T follicular helper cell (primary cell): ENCODE measurements at places on chromosomes 16 and 17.

DNA sequence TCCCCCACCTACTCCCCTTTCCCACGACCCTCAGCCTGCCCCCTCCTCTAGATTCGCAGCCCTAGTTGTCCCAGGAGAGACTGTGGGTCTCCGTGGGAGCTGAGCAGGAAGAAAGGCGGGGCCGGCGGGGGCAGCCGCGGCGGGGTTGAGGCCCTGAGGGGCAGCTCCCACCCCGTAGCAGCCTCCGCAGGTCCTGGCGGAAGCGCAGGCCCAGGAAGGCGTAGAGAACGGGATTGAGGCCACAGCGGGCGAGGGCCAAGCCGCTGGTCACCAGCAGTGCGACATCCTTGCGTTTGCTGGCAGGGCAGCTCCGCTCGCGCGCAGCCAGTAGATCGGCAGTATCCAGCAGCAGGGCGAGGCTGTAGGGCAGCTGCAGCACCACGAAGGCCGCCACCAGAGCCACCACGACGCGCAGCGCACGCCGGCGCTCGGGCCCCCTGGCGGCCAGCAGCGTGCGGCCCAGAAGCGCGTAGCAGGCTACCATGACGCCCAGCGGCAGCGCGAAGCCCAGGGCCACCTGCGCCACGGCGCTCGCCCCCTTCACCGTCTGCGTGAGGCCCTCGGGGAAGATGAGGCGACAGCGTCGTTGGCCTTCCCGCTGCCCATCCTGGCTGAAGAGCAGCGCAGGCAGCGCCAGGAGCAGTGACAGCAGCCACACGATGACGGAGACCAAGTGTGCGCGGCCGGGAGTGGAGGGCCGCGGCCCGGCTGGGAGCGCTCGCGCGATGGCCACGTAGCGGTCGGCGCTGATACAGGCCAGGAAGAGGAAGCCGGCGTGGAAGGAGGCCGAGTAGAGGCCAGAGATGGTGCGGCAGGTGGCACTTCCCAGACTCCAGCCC is 1.9 kb downstream of the CCR10 start:
- peak; percentile 57 for DNase-seq

DNA sequence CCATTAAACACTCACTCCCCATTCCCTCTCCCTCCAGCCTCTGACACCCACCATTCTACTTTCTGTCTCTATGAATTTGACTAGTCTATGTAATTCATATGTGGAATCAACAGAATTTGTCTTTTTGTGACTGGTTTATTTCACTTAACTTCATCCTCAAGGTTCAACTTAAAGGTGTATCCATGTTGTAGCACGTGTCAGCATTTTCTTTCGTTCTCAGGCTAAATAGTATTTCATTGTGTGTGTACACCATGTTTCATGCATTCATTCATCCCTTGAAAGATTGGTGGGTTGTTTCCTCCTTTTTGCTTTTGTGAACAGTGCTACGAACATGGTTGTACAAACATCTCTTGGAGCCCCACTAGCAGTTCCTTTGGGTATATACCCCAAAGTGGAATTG is 36.0 kb downstream of the ATP2C2 start:
- DNase-seq = no peak

DNA sequence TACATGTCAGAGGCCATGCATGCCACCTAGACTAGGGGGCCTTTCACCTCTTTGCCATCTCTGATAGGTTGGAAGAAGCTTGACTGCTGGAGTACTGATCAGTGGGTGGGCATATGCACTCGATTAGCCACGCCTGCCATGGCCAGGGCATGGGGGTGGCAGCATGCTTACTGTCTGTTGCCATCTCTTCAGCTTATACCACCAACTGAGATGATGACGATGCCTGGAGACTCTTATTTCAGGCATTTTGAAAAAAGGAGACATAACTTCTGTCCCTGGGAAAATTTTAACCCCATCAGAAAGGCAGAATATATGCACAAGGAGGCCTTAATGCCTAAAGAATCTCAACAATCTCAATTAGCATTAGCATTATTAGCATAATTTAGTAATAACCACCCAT is 60.8 kb downstream of the MSI2 start:
- no peak for DNase-seq

GRCh38 chr17:38550661-38551060 is 55.1 kb downstream of the SRCIN1 start:
- no peak for DNase-seq

- no peak for DNase-seq
These were observed 2.6 kb upstream of the ABCC3 start for GRCh38 chr17:50631908-50632571.

GRCh38 chr17:47708864-47709541 is 15.0 kb downstream of the TBKBP1 start:
- DNase-seq = no peak

DNA sequence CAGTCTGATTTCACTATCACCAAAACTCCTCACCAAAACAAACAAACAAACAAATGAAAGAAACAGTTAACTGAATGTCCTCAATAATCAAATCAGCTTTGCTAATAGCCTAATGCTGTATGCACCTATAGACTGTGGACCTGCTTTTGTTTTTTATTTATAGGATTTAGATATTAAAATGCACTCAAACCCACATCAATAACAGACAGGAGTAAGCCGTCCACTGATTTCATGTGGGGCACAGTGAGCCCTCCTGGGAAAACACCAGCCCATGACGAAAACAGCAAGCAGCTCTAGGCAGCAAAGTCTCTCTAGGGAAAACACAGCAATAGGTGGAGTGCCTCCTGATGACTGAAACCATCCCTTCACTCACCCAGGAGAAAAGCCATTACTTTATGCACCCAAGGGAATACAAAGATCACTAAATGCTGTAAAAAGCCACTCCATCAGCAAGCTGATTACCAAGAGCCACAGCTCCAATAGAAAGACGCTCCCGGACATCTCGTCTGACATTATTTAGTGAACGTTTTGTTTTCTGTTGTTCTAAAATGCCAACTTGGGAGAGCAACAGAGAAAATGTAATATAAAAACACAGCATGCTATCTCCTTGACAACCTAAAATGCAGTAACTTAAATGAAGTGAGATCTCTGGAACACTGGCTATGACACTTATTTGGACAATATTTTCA is 47.8 kb downstream of the ANKFY1 start:
- DNase-seq = no peak

GRCh38 chr16:84443166-84443802 is 61.2 kb downstream of the MEAK7 start:
- DNase-seq = no peak

DNA sequence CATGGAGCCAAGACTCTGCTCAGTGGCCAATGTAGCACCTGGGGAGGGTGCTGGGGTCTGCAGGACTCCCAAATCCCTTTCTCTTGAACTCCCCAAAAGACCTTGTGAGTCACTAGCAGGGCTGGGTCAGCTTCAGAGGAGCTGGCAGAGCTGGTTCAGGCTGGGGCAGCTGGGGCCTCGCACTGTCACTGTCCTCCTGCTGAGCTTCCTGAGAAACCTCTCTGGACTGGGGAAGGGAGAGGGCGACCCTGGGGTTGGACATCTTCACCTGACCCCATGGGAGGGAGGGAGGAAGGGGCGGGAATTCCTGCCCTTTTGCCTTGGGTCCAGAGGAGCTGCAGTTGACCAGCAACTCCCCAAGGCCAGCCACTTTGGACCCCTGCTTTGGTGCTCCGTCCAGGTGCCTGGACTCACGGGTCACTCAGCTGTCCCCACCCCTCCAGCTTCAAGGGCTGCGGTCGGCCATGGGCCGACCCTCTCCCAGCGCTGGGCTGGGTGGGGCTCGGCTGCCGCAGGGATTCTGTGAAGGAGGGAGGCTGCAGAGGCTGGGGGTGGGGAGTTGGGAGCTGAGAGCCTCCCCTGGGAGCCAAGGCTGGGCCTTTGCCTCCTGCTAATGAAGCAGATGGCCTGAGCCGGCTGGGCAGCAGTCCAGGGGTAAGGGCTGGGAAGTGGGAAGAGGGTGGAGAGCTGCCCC is 9.2 kb downstream of the FMNL1 start:
- no peak for DNase-seq

- no peak for DNase-seq
These were observed 363.2 kb downstream of the SNX29 start for GRCh38 chr16:12339686-12340085.

DNA sequence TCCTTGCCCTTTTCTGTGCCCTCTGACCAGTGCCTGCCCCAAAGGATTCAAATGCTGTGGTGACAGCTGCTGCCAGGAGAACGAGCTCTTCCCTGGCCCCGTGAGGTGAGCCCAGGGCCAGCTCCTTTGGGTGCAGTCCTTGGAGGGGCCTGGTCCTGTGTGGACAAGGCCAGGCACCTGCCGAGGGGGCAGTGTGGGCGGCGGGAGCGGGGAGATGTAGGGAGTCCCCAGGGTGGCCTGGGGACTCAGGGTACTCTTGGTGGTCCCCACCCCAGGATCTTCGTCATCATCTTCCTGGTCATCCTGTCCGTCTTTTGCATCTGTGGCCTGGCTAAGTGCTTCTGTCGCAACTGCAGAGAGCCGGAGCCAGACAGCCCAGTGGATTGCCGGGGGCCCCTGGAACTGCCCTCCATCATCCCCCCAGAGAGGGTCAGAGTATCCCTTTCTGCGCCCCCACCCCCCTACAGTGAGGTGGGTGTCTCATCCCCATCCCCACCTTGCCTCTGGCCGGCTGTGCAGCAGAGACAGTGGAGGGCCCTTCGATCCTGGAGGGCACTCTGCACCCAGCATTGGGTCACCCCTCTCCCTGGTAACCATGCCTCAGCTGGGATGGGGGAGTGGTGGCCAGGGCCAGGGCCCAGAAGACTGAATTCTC is 4.4 kb downstream of the TMEM92 start:
- no peak for DNase-seq

DNA sequence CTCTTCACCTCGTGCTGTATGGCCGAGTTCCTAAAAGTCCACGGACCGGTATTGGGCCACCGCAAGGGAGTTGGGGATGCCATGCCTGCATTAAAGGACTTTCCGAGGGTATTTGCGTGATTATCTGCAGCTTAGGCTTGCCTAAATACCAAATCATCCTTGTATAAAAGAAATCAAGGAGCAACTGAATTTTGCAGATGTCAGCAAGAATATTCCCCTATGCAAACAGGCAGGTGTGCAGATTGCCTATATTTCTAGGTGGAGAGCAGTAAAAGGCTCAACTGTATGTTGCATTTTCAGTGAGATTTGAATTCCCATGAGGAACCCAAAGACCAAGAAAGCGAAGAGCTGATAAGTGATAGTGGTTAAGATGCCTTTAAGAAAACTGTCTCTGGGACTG is 452.3 kb downstream of the CDH11 start:
- DNase-seq = no peak

DNA sequence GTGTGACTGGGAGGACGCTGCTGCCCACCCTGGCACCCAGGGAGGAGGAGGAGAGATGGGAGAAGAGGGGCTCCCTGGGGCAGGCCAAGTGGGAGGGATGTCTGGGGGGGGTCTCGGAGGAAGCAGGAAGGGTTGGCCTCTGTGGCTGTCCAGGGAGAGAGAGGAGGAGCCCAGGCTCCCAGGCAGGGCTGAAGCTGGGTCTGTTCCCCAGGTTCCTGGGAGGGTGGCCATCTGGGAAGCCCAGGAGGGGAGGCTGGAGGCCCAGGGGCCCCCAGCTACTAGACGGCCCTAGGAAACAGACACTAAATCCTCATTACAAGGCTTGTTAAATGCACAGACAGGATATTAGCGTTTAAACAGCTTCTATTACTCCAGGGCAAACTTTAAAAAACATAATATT is 139.8 kb downstream of the ENGASE start:
- DNase-seq = no peak

- no peak for DNase-seq
These were observed 30.1 kb downstream of the DNAH9 start for GRCh38 chr17:11628374-11628773.

DNA sequence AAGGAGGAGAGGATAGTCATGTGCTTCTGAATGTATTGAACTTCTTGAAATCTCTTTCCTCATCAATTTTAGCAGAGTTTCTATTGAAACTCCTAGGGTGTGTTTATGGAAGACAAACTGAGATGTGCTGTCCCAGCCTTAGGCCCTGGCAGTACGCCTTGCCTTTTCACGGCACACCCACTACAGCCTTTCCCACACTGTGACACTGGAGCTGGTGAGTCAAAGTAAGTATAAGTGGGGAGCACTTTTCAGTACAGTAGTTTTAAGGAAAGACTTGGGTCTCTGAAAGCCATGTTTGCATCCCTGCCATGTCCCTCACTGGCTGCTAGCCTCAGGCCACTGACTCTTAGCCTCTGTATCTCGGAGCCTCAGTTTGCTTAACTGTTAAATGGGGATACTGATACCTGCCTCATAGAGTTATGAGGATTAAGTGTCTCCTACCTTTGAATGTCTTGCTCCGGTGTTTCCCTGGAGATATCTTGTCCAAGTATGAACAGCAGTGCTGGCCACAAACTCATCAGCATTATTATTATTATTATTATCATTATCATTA is 144.7 kb upstream of the CRHR1 start:
- no peak for DNase-seq

DNA sequence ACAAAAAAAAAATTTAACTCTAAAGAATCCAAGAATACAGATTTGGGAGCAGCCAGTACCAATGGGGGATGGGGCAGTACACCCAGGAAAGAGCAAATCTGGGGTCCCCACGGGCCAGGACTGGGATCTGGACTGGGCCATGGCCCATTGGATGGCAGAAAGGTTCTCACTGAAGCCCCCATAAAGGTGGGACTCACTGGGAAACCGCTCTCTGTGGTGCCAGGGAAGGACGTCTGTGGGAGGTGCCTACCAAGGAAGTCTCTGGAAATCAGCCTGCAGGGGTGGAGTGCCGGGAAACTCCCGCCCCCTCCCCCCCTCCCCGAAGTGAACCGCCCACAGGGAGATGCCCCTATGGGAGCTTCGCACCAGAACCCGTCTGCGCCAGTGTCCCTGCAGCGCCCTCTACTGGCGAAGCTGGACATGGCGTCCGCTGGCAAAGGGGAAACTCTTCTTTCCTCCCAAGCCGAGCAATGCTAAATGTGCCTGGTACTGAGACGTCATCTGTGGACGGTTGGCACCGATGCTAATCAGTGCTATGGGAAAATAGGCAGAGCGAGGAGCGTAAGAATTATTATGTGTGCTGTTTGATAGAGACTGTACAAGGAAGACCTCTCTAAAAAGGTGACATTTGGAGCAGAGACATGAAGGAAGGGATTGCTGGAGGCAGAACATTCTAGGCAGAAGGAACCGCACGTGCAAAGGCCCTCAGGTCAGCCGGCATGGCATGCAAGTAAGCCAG is 671.1 kb downstream of the WWOX start:
- peak; percentile 72 for DNase-seq

DNA sequence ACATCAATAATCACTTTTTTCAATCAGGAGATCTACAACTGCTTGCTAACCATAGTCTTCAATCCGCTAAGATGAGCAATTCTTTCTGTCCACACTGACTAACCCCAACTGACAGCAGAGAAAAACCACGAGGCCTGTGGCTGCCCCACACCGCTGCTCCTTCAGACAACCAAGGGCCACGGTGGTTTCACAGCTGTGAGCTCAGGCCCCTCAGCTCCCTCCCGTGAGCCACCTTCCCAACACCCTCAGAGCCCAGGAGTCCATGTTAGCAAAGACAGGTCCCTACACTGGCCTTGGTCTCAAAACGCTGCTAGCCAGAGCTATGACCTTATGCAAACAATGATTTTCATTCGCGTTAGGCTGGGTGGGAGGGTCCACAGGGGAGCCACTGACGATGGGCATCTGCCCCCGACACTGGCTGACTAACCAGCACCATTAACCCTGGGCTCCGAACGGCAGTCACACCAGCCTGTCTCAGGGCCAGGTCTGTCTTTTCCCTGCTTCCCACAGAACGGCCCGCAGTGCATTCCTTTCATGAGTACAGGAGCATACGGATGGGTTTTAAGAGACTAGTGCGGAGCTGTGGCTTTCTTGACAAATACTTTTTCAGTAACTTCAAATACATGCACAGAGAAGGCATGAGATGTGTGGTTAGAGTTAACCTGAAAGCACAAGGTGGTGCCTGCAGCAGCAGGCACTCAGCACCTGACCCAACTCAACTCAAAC is 67.3 kb downstream of the ANKRD11 start:
- no peak for DNase-seq

- DNase-seq = no peak
These were observed 40.5 kb upstream of the FASN start for GRCh38 chr17:82138511-82138992.
